ENCODE measurements at places on chromosomes 3 and 15.
A peak's percentile ranks its signal among the peaks of the same experiment; 100 is the strongest.

DNA sequence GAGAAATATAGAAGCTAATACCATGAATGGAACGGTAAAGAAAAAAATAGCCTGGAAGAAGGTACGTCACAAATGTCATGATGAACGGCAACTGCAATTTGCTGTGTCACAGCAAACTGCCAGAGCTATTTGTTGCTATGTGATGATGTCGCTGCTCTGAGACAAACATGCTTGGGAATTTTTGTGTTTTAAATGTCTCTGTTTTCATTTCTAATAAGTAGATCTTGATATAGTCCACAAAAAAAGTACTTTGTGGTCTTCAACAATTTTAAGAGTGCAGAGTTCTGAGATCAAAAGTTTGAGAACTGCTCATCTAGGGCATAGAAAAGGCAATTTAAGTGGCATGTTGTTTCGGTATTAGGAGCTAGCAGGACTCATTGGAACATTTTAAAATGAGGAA, 4.3 kb upstream of the NR1D2 start:
- no peak for DNase-seq

DNA sequence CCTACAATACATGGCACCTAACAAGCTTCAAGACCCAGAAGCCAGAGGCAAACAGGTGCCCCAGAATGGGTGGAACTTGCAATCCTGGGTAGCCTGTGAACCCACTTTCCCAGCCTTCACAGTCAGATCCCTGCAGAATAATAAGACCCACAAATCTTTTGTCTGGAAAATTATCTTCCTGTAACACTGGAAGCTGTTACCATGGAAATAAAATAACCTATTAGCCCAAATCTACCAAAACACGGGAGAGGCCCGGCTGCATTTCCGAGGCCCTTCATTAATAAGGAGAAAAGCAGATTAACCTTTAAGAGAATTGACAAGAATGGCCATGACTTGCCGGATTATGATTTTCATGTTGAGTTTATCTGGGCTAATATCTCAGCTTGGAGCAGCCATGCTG, 256.1 kb upstream of the PROK2 start:
- no peak for DNase-seq

- no peak for DNase-seq
Measured at GRCh38 chr3:125150525-125151441, 61.8 kb downstream of the SLC12A8 start.

- DNase-seq, result no peak
Measured at GRCh38 chr15:73500696-73501095, 57.7 kb downstream of the REC114 start.

DNA sequence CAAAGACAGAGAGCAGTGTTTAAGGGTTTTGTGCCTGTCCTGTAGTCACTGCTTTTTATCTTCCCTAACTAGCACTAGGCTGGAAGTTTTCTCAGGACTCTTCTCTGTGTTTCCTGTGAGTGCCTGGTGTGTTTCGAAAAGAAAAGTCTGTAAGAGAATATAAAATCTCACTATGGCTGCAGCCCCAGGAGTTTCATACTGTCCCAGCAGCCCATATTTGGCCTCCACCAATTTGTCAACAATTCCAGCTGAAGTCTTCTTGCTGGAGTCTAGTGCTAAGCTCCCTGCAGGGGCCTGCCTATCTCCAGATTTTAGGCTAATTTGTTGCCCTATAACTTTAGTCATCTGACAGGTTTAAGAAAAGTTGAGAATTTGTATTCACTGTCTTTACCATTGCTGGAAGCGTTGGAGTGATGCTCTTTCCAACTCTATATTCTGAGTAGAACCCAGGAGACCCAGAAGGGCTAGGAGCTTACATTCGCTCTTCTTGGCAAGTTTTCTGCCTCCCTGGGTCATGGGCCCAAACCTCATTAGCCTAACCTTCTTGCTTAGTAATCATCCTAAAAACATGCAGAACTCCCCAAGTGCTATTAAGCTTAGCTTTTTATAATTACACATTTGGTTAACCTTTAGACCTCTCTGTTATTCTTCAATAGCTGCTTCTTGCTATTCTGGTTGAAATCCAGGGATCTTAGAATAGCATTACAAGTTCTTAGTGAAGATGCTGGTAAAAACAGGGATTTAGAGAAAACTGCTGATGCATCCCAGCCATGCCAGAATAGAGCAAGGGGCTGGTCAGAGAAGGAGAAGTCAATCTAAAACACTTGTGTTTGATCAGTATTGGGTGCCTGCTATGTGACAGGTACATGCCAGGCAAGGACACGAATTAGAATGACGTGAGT, 283.1 kb downstream of the NEK10 start:
- DNase-seq, result no peak

GRCh38 chr3:97793420-97794019, 28.3 kb upstream of the CRYBG3 start:
- DNase-seq, result no peak

DNA sequence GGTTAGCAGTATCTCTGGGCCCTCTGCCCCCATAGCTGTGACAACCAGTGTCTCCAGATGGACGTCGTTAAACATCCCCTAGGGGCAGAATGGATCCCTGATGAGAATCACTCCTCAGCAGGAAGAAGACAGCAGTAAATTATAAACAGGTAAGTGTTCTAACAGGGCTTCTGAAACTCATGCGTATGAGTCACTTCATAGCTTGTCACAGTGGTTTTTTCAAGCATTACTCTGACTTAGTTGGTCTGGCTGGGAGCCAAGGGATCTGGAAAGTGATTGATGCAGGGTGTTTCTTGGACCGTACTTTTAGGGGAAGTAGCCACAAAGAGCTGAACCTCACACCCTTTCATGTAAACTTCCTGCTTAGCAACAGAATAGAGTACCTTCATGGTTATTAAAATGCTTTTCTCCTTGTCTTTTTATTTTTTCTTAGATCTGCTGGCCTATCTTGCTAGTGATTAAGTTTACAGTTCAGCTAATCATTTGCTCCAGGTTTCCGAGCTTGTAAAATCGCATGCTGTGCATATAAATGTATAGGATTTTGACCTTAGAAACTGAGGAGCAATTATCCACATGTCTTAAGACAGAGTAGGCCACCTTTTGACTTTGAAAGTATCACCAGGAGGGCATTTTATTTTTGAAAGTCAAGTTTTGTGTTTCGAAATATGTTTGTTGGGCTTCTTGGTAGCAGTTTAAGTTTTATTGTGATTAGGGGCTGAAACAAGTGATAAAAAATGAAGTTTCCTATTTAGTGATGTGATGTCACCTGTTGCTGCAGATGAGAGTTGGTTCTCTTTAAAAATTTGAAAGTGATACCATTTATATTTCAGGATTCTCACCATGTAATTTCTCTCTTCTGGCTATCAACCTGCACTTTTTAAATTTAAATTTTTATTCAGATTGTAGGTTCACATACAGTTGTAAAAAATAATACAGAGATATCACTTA, 333.9 kb downstream of the PTPRG start:
- DNase-seq, result peak; percentile 1

DNA sequence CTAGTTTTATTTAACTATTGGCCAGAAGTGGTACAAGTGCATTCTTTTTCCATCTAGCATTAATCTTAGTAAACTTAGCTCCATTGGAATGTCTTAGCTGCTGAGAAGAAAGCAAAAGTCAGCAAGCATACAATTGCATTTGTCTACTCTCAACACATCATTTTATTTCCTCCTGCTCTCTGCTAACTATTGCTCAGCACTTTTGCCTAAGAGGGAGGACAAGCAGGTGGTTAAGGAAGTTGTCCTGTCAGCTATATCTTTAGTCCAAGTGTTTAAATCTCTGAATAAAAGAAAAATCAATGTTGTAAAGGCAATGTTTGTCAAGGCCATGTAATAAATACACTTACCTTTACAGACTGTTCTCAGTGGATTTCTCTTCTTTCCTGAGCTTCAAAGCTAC, 51.0 kb downstream of the FHIT start:
- no peak for DNase-seq

GRCh38 chr15:50124631-50125030, 5.6 kb upstream of the ATP8B4 start:
- no peak for DNase-seq

DNA sequence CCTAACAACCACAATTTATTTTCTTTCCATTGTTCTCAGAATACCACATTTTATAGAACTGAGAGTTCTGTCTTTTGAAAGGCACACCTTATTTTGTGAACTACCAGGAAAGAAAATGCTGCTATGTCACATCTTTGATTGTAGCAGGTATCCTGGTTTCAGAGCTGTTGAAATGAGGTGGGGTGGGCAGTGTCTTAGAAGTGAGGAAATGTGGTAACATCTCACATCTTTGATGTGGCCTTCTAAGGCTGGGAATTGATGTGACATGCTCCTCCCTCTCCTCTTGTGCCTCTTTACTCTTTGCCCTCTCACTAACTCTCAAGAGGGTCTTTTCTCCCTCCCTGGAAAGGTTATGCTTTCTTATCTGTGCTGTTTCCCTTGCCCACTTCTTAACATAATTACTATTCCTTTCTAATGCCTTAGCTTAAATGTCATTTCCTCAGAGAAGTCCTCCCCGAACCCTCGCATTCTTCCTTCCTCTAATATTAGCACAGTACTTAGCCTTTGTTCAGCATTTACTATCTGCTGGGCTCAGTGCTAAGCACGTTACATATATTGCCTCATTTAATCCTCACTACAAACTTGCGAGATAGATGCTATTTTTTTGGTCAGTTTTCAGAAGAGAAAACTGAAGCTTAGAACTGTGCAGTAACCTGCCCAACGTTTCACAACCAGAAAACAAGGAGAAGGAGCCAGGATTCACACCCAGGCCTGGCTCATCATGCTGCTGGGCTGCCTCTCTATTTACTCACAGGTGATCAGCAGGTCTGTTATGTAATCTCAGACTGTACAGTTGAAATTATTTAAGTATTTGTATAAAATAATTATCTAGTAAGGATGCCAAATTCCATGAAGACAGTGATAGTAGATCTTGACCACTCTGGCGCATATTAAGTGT, 24.0 kb upstream of the SPTSSB start:
- no peak for DNase-seq

DNA sequence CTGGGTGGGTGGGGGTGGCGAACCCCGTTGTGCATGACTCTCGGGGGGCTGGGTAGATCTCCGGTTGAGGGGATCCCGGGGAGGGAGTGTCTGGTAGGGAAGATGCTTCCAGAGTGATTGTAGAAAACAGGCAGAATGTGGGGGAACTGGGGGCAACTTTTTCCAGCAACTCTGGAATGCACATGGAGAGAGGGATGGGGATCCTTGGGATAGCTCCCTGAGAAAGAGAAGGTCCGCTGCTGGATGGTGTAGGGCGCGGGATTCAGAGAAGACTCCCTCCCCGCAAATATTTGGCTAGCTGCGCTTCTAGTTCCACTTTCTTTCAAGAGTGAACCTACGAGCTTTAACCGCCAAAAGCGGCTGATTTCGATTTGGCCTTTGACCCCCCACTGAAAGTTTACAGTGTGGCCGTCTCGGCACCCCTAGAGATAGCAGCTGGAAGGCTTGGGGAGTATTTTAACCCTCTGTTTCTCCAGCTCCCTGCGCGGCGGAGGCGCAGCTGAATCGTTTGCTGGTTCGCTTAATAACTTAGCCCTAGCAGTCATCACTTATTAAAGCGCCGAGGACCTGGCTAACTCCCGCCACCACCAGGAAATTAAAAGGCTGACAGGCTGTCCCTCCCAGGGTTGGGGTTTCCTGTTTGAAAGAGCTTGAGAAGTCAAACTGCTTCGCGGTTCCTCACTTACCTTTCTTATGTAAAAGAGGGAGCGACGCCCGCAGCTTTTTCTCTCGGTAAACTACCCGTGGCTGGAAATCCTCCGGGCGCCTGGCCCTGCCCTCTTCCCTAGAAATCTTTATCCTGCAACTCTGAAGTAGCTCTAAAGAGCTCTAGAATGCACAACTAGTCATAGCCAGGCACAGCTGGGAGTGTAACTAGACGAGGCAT, 1.2 kb downstream of the PHLDB2 start:
- peak; percentile 34 for DNase-seq
